ENCODE measurements at places on chromosomes 5 and 9.

- DNase-seq: no peak
Observed at GRCh38 chr5:171895081-171895480, 109.5 kb downstream of the SMIM23 start.

DNA sequence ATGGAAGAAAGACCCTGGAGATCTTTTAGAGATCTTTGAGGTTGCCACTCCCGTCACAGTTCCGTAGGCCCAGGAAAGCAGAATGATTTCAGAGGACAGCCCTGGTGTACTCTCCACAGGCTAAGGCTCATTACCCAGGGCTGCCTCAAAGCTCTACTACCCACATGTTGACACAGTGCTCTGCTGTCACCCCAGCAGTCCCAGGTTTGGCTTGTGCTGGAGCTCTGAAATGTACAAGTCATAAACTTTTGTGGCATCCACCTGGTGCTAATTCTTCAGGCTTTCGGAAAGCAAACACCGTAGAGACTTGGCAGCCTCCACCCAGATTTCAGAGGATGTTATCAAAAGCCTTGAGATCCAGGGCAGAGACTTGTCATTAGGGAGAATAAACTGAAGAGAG, 136.5 kb downstream of the MTRR start:
- no peak for DNase-seq

GRCh38 chr9:110148891-110149290, 59.1 kb downstream of the C9orf152 start:
- no peak for DNase-seq

DNA sequence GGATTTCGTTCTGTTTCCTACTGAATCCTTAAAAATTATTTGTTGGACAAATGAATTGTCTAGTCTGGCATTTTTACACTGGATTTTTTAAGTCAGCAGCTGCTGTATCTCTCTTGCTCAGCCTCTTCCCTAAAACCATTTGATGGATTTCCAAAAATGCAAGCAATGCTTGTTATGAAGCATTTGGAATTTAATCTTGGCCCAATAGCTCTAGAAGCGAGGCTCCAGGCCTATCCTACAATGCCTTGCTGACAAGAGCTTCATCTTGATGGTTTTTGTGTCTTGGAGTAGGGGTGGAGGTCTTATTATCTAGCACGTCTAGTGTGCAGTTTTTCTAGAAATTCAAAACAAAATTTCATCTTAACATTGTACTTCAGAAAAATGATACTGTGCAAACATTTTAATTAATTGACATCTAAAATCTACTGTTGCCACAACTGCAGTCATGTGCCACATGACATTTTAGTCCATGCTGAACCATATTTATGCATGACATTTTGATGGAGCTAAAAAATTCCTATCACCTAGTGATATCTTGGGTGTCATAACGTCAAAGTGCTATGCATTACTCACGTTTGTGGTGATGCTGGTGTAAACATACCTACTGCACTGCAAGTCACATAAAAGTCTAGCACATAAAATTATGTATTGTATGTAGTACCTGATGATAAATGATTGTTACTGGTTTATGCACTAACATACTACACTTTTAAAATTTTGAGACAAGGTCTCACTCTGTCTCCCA, 5.9 kb upstream of the RAD23B start:
- DNase-seq: peak; percentile 62

- DNase-seq: peak; percentile 56
Observed at GRCh38 chr9:124126648-124127646, 115.4 kb downstream of the LHX2 start.

DNA sequence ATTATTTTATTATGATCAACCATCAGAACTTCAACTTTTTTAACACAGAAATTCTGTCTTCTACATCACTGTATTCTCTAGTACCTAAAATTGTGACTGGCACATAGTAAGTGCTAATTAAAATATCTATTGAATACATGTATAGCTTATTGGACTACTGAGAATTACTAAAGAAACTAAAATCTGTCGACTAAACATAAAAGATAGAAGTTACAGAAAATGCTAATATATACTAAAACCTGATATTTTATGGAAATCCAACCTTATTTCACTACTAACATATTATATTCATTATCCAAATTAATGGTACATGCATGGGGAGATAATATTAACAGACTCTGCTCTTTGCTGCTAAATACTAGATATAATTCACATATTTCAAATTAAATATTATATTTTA, 153.6 kb downstream of the DTWD2 start:
- DNase-seq: no peak

DNA sequence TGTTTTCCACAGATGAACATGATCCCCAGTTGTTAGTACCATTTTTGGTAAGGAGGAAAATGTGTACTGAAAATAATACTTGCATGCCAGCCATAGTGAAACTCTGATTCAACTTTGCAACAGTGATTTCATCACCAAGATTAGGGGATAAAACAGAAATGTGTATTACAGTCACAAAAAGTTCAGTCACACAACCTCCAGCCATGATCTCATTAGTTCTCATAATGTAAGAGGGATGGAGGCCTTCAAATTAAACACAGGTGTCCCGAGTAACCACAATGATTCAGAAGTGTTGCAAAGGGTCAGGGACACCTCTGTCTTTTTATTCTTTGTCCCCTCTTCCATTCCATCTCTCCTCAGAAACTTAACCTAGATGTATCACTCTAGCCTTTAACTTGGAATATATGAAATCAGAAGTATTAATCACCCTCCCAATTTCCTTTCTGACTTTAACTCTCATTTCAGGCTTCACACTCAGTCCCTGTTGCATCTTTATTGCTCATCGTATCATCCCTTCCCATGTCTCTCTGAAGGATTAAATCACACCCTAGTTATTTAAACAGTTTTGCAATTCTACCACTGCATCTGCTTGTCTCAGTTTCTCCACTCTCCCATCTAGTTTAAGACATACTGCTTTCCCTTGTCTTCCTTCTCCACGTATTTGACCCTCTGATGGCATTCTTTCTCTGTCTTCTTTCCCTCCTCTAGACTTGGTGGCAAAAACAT, 291.2 kb downstream of the ADAMTS6 start:
- peak; percentile 99 for DNase-seq

DNA sequence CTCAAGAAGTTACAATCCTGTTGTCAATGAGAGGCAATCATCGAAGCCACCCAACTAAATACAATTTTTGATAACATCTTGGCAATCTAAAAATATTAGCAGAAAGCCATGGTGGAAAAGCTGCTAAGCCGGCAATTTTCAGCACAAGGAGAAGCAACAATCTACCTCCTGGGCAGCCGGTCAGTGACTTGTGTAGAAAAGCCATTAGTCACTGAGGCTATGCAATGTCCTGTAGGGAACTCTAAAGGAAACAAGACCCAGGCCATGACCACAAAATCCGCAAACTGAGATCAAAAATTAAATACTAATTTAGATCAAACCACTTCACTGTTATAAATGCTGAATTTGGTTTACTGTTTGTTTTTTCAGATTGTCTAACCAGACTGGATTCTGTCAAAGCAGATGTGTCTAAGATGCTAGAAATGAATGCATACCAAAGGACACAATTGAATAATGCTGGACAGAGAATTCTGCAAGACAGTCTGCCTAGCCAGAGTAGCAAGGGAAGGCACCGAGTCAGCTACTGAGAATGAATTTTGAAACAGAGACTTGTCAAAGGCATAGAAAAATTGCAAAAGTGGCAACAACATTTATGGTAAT, 384.8 kb downstream of the PRELID2 start:
- DNase-seq: peak; percentile 11

DNA sequence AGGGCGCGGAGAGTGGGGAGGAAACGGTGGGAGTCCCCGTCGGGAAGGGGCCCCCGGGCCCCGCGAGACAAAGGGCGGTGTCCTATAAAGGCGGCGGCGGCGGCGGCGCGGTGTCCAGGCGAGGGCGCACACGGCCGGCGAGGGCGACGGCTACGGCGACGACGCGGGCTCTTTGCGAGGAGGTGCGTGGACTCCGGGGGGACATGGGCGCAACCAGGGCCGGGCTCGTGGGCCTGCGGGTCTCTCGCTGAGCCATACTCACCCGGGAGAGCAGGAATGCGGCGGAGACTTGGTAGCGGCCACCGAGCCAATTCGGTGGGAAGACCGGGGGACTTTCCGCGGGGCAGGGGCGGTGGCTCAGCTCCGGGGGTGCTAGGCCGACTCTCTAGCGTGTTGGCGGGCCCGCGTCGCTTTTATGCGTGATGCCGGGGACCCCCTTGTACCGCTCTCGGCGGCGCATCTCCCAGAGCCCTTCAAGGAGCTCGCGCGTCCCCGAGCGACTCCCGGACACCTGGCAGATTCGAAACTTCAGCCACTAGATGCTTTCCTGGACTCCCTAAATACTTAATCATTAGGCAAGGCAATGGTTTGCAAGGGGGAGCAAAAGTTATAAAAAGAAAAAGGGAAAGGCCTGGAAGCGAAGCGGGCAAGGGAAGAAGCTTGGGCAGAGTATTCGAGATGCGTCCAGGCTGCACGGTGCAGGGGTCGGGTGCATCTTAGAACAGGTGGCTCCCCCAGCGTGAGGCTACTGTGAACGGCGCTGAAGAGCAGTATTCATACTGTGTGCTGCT, 5.9 kb upstream of the TAL2 start:
- peak; percentile 4 for DNase-seq

- peak; percentile 59 for DNase-seq
Observed at GRCh38 chr9:35335164-35335563, 154.7 kb upstream of the RUSC2 start.

- no peak for DNase-seq
Observed at GRCh38 chr9:136954270-136955083, 2.4 kb downstream of the LCN12 start.

DNA sequence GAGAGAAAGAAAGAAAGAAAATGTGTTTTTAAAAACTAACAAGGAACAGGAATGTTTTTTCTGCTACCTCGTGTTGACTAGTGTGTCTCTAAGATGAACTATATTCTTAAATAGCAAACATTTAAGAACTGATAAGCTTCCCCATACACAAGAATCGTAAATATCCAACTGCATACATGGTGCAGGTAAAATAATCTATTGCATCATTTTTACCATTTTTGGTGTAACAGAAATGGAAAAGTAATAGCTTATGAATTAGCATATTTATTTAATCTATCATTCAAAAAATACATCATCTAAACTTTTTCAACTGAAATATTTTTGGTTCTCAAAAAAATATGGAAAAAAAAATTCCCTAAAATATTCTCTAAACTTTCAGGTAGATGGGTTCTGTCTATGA, 59.7 kb upstream of the RAD23B start:
- no peak for DNase-seq

- peak; percentile 23 for DNase-seq
Observed at GRCh38 chr9:121598965-121599871, 52.2 kb upstream of the DAB2IP start.

GRCh38 chr9:72597181-72597517, 75.7 kb downstream of the TMC1 start:
- no peak for DNase-seq

Measured in iris pigment epithelial cell (primary cell).